ENCODE measurements at places on chromosomes 6 and 20.

DNA sequence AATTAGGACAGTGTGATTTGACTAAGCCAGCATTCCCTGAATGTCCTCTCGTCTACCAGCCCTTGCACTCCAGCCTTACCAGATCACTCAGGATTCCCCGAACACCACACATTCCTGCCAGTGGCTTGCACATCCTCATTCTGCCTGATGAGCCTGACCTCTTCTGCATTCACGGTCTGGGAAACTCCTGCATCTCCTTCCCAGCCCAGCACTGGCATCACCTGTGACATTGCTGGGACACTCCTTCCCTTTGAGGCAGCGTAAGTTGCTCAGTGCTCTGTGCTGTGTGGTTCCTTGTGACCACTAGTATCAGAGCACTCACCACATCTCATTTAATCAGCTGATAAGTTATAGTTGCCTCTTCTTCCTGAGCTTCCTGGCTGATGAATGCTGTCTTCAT is 17.3 kb downstream of the NCOA7 start:
- no peak for DNase-seq

GRCh38 chr6:117459204-117459944 is 23.1 kb upstream of the DCBLD1 start:
- DNase-seq: no peak

GRCh38 chr6:37033255-37033654 is 27.8 kb downstream of the FGD2 start:
- DNase-seq: no peak

- no peak for DNase-seq
Measured at GRCh38 chr20:23668477-23668951, 20.3 kb downstream of the CST4 start.

GRCh38 chr6:139577763-139578604 is 203.5 kb upstream of the CITED2 start:
- DNase-seq: no peak

- no peak for DNase-seq
Measured at GRCh38 chr6:42404484-42404883, 47.2 kb downstream of the TRERF1 start.

- DNase-seq: no peak
Measured at GRCh38 chr6:13248053-13248452, 80.3 kb downstream of the TBC1D7 start.

DNA sequence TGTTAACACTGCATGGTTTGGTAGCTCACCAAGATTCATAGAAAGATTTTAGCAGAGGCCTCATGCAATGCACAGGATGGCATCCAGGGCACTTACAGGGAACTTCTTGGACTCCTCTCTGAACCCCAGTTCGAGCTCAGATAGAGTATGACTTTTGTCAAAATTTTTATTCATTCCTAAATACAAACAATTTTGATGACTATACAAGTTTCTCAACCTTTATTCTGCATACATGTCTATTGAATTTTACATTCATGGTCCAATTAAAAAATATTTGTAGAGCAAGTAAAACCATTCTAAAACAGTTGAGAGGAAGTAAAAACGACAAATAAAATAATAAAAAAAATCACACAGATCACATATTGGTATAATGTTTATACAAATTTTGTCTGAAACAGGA is 219.0 kb upstream of the MAN1A1 start:
- no peak for DNase-seq

GRCh38 chr6:83860359-83860755 is 868 bp downstream of the CYB5R4 start:
- DNase-seq: no peak

- DNase-seq: no peak
Measured at GRCh38 chr6:166109608-166110007, 58.0 kb downstream of the TBXT start.

- DNase-seq: no peak
Measured at GRCh38 chr6:137982418-137983189, 115.5 kb downstream of the TNFAIP3 start.

- DNase-seq: no peak
Measured at GRCh38 chr20:31712564-31713311, 9.9 kb downstream of the BCL2L1 start.

GRCh38 chr20:10217721-10218410 is 764 bp upstream of the SNAP25 start:
- DNase-seq: no peak

DNA sequence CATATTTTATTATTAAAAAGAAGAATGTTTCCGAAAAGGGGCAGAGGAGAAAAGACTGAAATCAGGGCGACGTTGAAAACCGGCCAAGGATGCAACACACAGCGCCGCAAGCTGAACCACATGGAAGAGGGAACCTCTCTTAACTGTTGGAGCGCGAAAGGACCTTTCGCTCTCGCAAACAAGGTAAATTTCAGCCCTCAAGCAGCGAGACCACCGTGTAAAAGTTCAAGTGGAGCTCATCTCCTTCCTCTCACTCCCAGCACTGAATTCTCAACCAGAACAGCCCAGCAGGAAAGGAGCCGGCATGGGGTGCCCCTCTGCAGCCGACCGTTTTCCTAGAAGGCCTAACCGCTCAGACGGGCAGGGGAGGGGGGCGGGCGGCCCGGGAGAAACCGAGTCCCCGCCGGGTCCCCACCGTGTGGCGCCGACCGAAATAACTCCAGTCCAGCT is 621 bp downstream of the GPR63 start:
- no peak for DNase-seq

DNA sequence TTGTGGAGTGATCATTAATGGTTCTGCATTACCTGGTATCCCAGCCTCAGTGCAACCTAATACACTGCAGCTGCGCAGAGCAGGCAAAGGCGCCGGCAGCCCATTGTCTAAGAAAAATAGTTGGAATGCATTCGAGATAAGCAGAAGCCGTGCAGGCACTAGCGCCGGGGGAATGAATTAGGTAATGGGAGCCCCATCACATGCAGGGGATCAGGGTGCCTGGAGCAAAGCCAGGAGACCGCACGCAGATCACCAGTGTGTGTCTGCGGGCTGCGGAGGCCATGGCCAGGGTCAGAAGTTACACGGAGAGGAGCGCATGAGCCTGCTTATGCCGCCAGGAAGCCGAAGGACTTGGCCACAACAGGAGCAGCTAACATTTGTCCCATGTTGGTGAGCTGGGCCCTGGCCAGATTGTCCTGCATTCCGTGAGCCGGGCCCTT is 156.8 kb downstream of the DLL1 start:
- DNase-seq: no peak

DNA sequence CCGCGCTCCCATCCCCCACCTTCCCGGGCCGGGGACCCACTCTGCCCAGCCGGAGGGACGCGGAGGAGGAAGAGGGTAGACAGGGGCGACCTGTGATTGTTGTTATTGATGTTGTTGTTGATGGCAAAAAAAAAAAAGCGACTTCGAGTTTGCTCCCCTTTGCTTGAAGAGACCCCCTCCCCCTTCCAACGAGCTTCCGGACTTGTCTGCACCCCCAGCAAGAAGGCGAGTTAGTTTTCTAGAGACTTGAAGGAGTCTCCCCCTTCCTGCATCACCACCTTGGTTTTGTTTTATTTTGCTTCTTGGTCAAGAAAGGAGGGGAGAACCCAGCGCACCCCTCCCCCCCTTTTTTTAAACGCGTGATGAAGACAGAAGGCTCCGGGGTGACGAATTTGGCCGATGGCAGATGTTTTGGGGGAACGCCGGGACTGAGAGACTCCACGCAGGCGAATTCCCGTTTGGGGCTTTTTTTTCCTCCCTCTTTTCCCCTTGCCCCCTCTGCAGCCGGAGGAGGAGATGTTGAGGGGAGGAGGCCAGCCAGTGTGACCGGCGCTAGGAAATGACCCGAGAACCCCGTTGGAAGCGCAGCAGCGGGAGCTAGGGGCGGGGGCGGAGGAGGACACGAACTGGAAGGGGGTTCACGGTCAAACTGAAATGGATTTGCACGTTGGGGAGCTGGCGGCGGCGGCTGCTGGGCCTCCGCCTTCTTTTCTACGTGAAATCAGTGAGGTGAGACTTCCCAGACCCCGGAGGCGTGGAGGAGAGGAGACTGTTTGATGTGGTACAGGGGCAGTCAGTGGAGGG is 2.8 kb downstream of the SOX4 start:
- DNase-seq: no peak

GRCh38 chr20:15658295-15658694 is 915.0 kb downstream of the KIF16B start:
- DNase-seq: no peak

GRCh38 chr6:27503436-27504030 is 30.6 kb upstream of the ZNF184 start:
- peak; percentile 63 for DNase-seq

- DNase-seq: no peak
Measured at GRCh38 chr6:157233156-157233555, 90.2 kb downstream of the TMEM242 start.

- no peak for DNase-seq
Measured at GRCh38 chr20:2093159-2093781, 8.4 kb upstream of the STK35 start.

- no peak for DNase-seq
Measured at GRCh38 chr20:34045294-34045693, 51.6 kb downstream of the RALY start.

DNA sequence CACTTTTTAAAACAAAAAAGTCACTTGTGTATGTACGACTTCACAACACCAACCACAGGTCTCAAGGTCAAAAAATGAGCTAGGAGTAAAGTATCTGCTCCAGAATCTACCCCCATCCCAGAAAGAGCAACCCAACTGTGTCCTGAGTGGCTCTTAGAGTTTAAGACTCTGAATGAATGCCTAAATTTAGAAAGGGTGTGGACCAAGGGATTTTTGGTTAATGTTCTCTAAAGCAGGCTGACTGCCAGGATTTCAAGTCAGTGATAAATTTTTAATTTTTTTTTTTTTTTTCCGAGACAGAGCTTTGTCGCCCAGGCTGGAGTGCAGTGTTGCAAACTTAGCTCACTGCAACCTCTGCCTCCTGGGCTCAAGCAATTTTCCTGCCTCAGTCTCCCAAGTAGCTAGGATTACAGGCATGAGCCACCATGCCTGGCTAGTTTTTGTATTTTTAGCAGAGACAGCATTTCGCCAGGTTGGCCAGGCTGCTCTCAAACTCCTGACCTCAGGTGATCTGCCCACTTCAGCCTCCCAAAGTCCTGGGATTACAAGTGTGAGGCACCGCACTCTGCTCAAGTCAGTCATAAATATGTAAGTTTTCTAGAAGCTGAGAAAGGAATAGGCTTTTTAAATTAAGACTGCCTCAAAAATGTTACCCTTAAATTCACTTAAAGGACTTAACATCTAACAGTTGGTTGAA is 20.2 kb downstream of the STAU1 start:
- no peak for DNase-seq

DNA sequence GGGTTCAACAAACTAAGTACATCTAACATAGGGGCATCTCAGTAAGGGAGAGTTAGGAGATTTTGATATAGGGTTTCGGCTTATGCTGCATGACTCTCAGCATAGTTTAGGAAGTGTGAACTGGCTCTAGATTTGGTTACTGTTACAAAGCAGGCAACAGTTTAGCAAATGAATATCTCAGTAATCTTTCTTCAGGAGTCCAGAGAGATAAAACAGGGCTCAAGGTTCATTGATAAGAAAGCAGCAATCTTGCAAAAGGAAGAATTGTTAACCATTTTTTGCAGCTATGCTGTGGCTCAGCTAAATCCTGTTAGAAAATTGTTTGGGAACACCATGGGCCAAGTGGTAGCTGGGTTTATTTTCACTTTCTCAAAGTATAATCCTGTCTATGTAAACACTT is 161.3 kb downstream of the MEI4 start:
- DNase-seq: no peak

DNA sequence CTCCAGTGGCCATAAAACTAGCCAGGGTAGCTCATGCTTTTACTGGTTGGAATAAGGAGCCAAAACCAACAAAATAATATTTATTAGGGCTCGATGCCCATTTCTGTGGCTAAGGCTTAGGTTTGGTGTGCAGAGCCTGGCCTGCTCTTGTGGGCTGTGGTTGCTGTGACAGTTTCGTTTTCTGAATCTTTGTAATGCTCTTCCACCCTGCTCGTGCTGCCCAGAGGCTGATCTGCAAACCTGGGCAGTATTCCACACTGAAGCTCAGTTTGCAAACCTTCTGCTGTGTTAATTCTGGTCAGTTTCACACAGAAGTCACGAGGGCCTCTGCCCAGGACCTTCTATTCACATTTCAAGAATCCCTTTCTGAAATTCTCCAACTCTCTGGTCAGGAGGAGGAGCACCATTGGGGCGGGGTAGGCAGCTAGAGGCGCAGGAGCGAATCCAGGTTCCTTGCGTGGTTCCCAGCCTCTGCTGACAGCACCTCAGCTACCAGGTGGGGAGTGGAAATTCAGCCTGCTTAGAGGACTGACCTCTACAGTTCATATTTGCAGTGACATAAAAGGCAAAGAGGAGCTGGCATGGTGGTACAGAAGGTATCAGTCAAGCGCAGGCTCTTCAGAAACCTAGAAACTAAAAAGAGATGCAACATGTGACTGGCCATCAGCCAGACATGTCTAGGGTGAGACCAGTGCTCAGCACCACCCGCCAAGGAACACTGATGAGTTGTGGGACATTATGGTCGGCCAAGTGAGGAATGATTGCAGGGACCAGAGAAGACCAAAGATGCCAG is 14.3 kb upstream of the C20orf144 start:
- DNase-seq: no peak

- DNase-seq: no peak
Measured at GRCh38 chr6:168447282-168447681, 6.3 kb downstream of the SMOC2 start.

DNA sequence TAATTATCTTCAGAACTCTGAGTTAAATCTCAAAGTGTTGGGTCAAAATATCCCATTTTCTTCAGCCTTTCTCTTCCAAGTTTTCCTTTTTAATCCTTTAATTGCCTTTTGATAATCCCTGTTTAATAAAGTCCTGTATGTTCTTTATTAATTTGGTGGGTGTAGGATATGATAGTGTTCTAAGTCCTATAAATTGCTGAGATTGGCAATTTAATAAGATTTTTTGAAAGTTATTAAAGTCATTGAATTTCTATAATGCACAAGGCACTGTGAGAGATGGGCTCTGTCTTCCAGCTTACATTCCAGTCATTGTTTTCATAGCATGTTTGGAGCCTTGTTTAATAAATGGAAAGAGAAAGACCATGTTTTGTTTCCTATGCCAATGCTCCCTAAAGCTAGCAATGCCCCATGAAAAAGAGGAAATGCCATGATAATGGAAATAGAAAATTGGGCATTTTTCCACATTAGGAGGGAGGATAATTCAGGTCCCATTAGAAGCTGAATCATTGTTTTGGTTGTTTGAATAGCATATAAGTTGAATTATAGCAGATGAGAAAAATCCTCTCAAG is 404.8 kb downstream of the CD109 start:
- DNase-seq: no peak

- DNase-seq: no peak
Measured at GRCh38 chr20:5834436-5835005, 84.3 kb downstream of the SHLD1 start.

DNA sequence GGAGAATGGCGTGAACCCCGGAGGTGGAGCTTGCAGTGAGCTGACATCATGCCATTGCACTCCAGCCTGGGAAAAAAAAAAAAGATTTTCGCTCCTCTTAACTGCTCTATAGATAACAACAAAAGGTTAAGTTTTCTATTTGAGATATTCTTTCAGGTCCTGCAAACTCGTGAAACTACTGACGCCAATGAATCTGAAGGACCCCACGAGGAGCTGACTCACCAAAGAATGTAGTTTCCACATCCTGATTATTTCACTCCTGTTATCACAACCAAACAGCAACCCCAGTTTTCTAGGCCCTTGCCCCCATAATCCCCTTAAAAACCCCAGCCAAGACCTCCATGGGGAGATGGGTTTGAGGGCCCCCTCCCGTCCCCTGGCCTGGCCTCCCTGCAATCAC is 58.7 kb downstream of the OTOR start:
- no peak for DNase-seq

- no peak for DNase-seq
Measured at GRCh38 chr6:104640150-104640700, 219.5 kb downstream of the HACE1 start.

- no peak for DNase-seq
Measured at GRCh38 chr20:41344938-41345728, 4.5 kb downstream of the LPIN3 start.

Data from activated naive CD8-positive, alpha-beta T cell treated with anti-CD3 and anti-CD28 coated beads, Interleukin-2, amount 50 U/mL, for 16 hours (primary cell).